ENCODE measurements at places on chromosomes 5 and 9. TPM values are rescaled to one million over a fixed set of nuclear protein-coding genes. Genes with fewer than 3 reads are reported as not detected.

DNA sequence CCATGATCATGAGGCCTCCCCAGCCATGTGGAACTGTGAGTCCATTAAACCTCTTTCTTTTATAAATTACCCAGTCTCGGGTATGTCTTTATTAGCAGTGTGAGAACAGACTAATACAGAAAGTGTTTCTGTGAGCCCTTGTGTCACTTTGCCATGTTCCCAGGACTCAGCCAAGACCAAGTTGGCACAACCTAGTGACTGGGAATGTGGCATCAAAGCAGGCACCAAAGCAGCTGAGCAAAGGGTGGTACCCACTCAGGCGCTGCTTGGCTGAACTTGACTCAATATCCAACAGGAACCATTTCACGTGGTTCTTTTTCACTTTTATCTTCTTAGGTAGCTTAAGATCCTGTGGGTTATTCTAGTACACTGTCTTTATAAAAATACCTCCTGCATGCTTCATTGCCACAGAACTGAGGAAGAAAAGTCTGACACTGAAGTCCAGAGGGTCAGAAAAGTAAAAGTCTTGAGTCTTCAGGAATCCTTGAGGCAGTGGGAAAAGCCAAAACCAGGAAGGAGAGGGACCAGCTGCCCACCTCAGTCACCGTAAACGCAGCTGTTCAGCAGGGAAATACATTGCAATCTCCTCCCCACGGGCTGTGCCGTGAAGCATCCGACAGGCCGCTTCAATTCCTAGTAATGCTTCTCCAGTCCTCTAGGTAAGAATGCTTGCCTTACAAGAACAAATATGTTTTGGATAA, 90.5 kb upstream of the RETREG1 start:
- no peak for DNase-seq

DNA sequence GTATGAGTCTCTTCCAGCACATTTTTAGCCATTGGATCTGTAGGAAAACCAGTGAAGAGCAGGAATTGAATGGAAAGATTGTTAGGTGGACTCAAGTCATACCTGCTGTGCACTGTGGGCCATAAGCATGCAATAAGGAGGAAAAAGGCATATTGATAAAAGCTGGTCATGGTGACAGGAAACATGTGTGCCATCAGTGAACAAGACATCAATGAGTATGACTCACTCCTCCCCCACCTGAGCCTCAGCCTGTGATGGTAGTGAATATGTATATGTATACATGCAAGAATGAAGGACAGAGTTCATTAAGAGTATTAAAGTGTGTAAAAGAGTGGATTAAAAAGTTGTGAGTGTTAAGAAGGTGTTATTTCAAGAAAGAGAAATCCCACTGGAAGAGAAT, 164.5 kb downstream of the TMEM38B start:
- no peak for DNase-seq

DNA sequence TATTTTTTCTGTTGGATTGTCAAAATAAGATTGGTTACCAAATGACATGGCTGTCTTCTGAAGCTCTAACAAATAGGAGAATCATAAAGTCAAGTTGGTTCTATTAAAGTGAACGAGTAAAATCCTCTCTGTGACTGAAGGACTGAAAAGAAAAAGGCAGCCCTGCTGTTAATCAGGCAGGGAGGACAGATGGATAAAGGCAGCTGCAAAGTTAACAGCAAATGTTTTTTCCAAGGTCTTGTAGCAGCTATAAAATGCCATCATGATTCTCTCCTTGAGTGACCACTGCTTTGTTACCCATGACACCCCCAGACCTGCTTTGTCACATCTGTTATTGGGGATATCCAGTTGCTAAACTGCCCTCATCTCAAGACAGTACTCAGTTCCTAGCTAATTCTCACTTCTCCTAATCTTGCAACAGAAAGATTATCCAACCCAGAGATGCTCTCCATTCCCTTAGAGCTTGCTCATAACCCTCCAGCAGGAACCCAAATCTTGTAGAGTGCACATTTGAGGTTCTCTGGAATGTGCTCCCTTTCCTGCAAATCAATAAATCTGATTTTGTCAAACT, 89.7 kb upstream of the PARP8 start:
- no peak for DNase-seq

GRCh38 chr9:104934691-104935500, 6.9 kb upstream of the ABCA1 start:
- DNase-seq: no peak

HACD4 gene
- 18.0 TPM for total RNA-seq

- DNase-seq: no peak
These were observed 77.4 kb downstream of the SEC61B start for GRCh38 chr9:99299211-99300102.

GRCh38 chr5:175243441-175243840, 200.5 kb downstream of the DRD1 start:
- no peak for DNase-seq

RANBP3L gene
- not detected for total RNA-seq

GRCh38 chr9:121171236-121171635, 30.4 kb downstream of the RAB14 start:
- DNase-seq: no peak

DNA sequence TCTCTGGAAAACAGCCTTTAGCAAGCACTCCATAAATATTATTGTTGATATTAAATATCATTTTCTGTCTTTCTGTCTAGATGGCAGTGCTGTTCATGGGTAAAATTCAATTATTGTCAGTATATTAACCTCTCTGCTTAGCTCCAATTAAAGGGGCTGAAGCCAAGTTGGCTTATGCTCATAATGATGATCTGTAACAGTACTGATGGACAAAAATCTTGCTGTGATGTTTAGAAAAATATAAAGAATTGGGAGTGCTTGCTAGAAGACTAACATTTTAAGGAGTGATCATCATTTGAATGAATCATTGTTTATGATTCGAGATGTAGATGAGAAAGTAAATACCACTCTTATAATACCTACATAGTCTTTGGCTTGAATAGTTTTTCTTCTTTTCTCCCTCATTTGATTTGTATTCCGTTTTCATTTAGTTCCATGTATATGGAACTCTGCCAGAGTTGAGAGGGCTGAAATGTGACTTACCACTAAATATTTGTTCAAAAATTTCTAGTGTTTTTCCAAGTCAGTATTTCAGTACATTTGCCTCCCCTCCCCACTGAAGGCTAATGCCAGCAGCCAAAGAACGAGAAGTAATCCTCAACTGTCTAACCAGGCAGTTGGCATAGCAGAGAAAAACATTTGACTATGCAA, 538.3 kb downstream of the CSNK1G3 start:
- DNase-seq: no peak

DNA sequence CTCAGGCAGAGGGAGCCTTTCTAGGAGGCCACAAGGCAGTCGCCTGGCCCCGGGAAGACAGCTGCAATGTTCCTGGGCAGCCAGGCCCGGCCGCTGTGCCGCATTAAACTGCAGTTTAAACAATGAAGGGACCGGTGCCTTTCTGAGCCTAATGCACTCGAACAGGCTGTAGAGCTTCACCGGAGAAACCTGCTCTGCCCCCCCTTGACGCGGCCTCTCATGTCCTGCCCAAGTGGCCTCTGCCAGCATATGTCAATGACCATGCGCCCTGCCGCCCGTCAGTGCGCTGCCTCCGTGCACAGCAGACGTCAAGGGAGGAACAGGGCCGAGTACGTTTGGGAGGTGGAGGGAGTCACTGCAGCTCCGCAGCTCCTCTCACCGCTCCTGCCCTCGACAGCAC, 38.4 kb upstream of the BARHL1 start:
- no peak for DNase-seq

CTXN3 gene
- not detected for total RNA-seq

PDLIM4 gene
- total RNA-seq: 9.0 TPM

KIAA0825 gene
- 11.2 TPM for total RNA-seq

- no peak for DNase-seq
These were observed 153.3 kb upstream of the IZUMO3 start for GRCh38 chr9:24698881-24699518.
